ENCODE measurements at places on chromosomes 6 and 20.

- DNase-seq = no peak
These were observed 225.5 kb downstream of the SOD2 start for GRCh38 chr6:159467473-159468041.

DNA sequence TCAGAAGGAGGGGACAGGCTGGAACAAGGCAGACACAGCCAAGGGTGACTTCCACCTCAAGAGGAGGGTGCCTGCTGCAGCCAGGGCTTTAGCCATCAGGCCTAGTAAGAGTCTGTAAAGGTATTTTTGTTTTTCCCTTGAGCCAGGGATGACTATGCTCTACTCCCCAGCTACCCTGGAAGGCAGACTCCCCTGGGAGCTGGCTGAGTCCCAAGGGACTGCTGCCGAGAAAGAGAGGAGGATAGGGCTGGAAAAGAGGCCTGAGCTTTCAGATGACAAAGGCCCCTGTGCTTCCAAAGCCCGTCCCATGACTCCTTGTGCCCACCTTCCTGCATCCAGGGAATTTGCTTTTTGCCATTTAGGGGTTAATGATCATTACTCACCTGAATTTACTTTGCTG, 14.0 kb upstream of the GSTA4 start:
- DNase-seq = no peak

GRCh38 chr20:21357844-21358243, 39.5 kb downstream of the NKX2-4 start:
- no peak for DNase-seq

DNA sequence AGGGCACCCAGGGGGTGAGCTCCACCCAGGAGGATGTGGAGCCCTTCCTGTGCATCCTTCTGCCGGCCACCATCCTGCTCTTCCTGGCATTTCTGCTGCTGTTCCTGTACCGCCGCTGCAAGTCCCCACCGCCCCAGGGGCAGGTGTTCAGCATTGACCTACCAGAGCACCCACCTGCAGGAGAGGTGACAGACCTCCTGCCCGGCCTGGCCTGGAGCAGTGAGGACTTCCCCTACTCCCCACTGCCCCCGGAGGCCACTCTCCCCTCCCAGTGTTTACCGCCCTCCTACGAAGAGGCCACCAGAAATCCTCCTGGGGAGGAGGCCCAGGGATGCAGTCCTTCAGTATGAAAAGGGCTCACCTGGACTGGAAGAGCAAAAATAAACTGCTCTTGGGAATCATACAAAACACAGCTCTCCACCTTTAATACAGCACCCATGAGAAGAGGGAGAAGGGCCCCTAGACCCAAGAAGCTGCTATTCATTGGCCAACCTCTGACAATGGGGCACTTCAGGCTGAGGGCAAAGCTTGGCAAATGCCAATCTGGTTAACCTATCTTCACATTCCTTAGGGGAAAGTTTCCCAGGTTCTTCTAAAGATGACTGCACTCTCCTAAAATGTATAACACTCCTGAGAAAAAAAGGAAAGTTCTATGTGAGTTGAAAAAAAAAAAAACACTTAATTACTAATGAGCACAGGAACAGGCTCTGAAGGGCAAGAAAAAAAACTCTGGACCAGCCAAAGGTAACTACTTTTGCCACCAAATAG, 5.0 kb downstream of the SMIM28 start:
- DNase-seq = no peak

DNA sequence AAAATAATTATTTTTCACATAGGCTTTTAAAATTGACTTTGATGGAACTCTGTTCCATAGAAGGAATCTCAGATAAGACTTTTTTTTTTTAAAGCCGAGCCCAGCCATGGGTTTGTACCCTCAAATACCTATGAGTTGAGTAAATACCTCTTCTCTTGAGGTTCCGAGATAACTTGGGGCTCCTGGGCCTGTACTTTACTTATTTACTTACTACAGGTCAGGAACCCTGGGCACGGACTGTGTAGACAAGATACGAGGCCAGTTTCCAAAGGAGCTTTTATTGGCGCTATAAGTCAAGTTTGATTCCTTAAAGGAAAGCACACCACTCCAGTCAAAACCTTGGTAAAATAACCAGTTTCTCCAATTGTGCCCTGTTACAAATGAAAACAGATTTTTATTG, 7.5 kb downstream of the AFG1L start:
- no peak for DNase-seq

DNA sequence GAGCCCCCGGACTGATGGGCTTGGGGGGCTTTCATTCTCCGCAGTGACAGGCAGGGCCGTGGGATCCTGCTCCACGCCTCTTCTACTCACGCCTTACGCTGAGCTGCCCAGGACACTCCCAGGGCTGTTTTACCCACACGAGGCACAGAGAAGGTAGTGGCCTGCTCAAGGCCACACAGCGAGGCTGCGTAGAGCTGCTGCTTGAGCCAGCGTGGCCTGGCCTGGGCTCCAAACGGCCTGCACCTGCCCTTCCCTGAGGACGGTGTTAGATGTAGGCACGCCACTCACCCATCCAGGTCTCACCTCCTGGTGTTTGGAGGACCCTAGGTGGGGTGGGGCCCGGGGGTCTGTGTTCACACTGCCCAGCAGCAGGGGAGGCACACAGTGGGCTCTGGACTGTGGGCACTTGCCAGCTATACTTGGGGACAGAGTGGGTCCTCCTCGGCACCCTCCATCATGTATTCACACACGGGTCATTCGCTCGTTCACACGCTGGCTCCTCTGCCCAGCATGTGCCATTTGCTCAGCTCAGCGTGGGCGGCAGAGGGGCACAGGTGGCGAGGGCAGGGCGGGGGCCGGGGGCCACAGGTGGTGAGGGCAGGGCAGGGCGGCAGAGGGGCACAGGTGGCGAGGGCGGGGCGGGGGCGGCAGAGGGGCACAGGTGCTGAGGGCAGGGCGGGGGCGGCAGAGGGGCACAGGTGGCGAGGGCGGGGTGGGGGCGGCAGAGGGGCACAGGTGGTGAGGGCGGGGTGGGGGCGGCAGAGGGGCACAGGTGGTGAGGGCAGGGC, 18.4 kb upstream of the RBBP8NL start:
- DNase-seq = no peak

- no peak for DNase-seq
These were observed 121.6 kb upstream of the GJE1 start for GRCh38 chr6:142011156-142011555.

GRCh38 chr6:114007516-114007915, 36.6 kb upstream of the HDAC2 start:
- DNase-seq = no peak

DNA sequence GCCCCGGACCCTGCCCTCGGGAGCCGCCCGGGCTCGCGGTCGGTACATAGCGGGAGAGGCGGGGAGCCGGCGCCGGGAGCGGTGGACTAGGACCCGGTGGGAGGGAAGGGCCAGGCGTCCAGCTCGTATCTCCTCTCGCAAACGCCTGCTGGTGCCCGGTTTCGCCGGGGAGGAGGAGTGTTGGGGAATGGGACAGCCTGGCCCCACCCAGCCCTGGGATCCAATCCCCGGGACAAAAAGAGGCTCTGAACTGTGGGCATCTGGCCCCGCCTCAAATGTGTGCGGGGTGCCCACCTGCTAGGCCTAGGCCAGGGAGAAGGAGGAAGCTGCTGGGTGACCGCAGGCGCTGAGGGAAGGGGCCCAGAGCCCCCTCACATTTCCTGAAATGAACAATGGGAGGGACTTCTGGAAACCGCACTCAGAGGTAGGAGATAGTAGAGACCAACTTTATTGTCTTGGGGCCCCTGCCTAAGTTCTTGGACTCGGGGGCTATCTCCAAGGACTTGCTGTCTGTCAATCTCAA, at the start of gene KCNK17:
KCNK17 (minus strand) TSS at position 147 of the 523 bp plus-strand sequence; CDS start at position 48, 99 bp downstream.
- DNase-seq = no peak

GRCh38 chr6:37041521-37041920, 36.1 kb downstream of the FGD2 start:
- DNase-seq = no peak

GRCh38 chr6:56851074-56851473, 103.8 kb upstream of the BEND6 start:
- peak; percentile 35 for DNase-seq

DNA sequence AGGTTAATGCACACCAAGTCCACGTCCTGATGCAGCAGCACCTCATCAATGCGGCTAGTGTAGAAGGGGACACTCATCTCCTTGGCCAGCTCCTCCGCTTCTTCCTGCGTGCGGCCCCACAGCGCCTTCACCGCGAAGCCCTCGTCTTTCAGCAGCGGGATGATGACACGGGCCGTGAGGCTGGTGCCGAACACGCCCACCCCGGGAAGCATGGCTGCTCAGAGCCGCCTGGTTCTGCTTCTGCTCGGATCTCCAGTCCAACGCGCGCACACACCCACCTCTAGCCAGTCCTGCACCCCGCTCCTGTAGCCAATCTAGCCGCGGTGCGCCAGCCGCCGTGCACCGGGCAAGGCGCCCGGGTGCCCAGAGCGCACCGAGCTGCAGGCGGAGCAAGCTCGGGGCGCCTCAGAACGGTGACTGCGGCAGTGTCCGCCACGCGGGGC, 700 bp downstream of the GFOD1 start:
- peak; percentile 51 for DNase-seq

DNA sequence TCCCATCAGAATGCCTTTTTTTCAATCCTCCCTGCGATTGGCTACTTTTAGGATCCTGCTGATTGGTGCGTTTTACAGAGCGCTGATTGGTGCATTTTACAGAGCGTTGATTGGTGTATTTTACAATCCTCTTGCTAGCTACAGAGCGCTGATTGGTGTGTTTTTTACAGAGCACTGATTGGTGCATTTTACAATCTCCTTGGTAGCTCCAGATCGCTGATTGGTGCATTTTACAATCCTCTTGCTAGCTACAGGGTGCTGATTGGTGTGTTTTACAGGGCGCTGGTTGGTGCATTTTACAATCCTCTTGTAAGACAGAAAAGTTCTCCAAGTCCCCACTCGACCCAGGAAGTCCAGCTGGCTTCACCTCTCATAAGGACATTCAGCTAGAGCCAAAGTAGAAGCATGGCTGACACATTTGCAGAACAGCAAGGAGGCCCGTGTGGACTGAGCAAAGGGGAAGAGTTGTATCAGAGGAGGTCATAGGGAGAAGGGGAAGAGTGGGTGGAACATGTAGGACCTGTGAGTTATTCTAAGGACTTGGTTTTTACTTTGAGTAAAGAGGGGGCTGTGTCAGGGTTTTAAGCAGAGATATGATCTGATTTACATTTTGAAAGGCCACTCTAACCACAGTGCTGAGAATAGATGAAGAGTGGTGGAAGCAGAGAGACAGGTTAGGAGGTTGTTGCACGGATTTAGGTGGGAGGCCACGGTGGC, 2.6 kb downstream of the ALDH5A1 start:
- DNase-seq = no peak

DNA sequence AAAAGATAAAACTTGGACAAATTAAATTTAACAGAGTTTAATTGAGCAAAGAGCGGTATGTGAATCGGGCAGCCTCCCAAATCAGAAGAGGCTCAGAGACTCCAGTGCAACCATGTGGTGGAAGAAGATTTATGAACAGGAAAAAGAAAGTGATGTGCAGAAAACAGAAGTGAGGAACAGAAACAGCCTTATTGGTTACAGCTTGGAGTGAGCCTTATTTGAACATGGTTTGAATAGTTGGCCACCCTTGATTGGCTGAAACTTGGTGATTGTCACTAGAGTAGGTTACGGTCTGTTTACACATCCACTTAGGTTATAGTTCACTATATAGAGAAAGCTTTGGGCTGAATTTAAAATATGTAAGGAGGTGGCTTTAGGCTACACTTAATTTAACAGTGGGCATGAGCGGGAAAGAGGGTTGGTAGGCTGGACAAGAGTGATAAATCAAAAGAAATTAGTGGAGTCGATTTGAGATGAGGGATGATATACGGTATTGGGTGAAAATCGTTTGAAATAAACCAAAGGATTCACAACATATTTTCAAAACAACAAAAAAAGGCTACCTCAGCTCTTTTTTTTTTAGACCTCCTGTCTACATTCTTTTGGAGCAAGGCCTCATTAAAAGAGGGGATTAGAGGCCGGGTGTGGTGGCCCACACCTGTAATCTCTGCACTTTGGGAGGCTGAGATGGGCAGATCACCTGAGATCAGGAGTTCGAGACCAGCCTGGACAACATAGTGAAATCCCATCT, 84.3 kb upstream of the PREP start:
- no peak for DNase-seq

- DNase-seq = no peak
These were observed 57.9 kb upstream of the MLN start for GRCh38 chr6:33861722-33862121.

GRCh38 chr6:43724914-43725642, 37.5 kb upstream of the MRPS18A start:
- DNase-seq = no peak

DNA sequence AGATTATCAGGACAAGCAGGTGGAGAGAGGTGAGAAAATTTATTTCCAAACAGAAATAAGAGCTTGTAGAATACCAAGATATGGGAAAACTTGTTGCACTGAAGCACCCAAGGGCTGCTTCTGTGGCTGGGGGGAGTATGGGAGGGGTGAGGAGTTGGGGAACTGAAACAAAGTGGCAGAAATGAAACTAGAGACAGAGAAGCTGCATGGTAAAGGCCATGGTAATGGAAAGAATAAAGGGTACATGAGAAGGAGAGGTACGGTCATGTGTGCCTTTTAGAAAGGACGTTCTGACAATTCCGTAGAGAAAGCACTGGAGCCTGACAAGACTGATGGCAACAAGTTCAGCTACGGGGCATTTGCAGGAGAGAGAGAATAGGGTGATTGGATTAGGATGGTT, 51.6 kb upstream of the RIN2 start:
- no peak for DNase-seq

- DNase-seq = no peak
These were observed 108.5 kb downstream of the LY86 start for GRCh38 chr6:6696867-6697531.

DNA sequence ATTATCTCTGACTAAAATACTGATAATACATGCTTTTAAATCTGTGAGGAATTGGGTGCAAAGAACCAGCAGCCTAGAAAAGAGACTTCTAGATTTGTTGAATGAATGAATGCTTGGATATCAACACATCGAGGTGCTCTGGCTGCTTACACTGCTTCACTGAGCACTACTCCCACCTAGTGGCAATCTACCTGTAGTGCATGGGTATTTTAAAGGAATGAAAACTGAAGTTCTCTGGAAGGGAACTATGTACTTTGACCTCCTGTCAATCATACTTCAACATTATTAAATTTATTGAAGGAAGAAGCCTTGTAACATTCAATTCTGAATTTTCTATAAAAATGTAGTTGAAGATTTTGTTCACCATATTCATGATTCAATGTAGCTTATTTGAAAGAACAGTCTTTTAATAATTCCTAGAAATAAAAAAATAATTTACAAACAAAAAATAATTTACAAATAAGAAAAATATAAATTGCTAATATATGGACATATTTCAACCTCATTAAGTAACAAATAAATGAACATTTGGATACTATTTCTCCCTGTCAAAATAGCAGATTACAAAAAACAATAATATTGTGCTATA, 111.2 kb upstream of the MMS22L start:
- peak; percentile 45 for DNase-seq
